HepG2 (cell line): ENCODE measurements at places on chromosomes 2 and 18. TPM values are rescaled to one million over a fixed set of nuclear protein-coding genes. Genes with fewer than 3 reads are reported as not detected.

ANKRD30BL gene
- not detected in 2 replicates for total RNA-seq

CASP8 gene
- 52.8 and 60.9 TPM in 2 replicates for total RNA-seq

CCDC141 gene
- total RNA-seq: not detected in 2 replicates

GRCh38 chr18:61096226-61096625, 237.0 kb upstream of the CDH20 start:
- DNase-seq: no peak
- H3K27me3 ChIP-seq: no peaks in the 10 kb centered on the region
- H3K4me1 ChIP-seq: no peaks in the 10 kb centered on the region
- H3K36me3 ChIP-seq: no peaks in the 10 kb centered on the region
- H3K27ac ChIP-seq: no peak overlapping the region

GRCh38 chr2:58710795-58711279, 469.7 kb upstream of the FANCL start:
- no peaks in the 10 kb centered on the region for H3K4me1 ChIP-seq
- DNase-seq: no peak
- no peaks in the 10 kb centered on the region for H3K27me3 ChIP-seq
- no peak overlapping the region for H3K4me3 ChIP-seq
- H3K27ac ChIP-seq: no peak overlapping the region

DNA sequence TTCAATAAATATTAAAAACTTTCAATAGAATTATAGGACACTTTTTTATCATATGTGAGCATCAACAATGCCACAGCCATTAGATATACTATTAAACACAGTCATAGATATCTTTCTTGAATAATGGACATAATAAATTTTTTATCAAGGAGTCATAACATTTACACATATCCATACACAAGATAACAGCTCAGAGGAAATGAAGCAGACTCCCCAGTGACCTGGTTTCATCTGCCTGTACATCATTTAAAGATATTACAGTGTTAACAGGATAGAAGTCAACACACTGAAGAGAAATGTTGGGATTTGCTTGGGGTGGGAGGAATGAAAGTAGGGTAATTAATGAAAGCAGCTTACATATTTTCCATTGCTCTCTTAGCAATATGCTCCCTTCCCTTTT, 5.1 kb downstream of the SCG2 start:
- no peak for DNase-seq
- H3K4me1 ChIP-seq: no peaks in the 10 kb centered on the region
- no peaks in the 10 kb centered on the region for H3K36me3 ChIP-seq
- no peaks in the 10 kb centered on the region for H3K27me3 ChIP-seq
- H3K4me3 ChIP-seq: no peak overlapping the region

PAPOLG gene
- total RNA-seq: 10.4 and 16.2 TPM in 2 replicates

DNA sequence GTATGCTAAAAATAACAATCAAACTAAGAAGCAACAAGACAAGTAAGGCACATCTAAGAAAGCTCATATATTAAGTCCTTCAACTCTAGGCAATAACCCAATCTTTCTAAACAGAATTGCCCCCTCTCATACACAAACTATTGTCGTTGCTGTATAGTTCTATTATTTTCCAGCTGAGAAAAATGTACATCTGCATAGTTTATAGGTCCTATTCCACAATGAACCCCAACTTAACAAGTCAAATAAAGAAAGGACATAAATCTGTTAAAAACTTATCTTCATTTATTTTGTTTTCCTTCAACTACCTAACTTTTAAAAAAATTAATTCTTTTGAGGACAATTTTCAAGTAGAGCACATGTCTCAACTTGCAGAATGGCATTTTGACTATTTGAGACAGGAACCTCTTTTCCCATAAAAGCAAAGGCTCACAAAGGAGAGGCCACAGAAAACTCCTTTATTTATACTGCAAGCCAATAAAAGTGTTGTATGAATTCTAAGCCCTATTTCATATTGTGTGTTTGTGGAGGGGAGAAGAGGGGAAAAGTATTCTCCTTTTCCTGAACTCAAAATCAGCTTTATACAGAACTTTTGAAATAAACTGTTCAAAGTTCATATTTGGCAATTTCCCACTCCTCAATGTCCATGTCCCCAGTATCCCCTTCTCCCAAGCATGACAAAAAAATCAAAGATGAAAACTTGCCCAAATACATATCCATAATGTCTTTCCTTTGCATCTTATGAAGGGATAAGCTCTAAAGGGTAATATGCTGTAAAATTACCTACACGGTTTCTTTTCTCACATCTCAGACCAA, 37.4 kb downstream of the RTN4 start:
- DNase-seq: peak; percentile 19
- peak overlapping the region; percentile 54 for H3K4me3 ChIP-seq
- H3K36me3 ChIP-seq: no peaks in the 10 kb centered on the region
- peak overlapping the region; percentile 39 for H3K27ac ChIP-seq
- peaks cover 71% of the 10 kb centered on the region for H3K4me1 ChIP-seq
- no peaks in the 10 kb centered on the region for H3K27me3 ChIP-seq

AP1S3 gene
- total RNA-seq: 16.3 and 26.3 TPM in 2 replicates
